Stimulated activated CD8-positive, alpha-beta memory T cell treated with anti-CD3 and anti-CD28 coated beads, Interleukin-4, amount 100 ng/mL, for 1 hour (primary cell): ENCODE measurements at places on chromosomes 7 and 10.

GRCh38 chr10:44402465-44403195 lies 17.7 kb upstream of the CXCL12 start:
- no peak for DNase-seq

DNA sequence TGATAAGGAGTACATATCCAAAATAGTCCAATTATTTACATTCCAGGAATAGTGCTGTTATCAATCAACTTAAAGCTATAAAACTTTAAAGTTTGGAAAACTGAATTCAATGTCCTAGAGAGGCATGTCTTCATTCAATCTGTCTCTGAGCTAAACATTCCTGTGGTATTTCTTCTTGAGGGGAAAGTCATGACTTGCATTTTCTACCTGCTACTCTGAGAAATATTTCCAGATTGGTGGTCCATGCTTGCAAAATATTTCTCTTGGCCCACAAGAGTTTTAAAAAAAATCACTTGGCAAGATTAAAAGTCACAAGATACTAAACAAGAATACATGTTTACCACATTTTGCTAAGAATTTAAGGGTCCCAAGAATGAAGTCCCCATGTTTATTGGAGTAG lies 63.6 kb upstream of the HGF start:
- no peak for DNase-seq

DNA sequence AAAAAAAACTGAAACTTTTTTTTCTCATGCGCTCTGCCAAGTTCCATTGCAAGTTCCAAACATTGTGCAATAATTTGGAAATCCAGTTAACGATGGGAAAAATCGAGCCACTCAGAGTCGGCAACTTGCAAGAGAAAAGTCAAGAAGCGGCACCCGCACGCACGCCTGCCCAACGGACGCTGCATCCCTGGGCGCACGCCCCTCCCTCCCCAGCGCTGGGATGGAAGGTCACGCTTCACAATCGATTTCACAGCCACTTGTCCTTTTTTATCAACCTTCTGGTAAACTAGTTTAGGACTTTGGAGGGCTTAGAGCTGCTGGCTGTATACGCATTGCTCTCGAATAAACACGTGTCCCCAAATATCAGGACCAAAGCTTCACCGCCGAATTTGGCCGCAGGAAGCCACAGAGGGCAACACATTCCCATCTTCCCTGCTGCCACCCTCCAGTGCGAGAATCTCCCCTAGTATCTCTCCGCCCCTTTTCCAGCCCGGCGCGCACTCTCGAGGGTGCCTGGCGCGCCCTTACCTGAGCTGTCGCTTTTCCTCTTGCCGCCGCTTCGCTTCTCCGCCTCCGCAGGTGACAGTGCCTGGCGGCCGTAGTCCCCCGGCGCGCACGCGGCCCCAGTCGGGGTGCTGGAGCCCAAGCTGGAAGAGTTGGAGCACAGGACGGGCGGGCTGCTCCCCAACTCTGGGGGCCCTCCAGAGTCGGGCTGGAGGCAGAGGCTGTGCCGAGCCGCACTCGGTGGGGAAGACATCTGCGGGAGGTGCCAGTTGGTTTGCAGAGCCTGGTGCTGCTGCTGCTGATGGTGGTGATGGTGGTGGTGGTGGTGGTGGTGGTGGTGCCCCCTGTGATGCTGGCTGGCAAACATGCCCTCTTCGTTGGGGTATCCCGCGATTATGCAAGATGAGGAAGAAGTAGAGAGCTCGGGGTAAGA lies 857 bp downstream of the MEOX2 start:
- DNase-seq = no peak

- DNase-seq = no peak
Measured at GRCh38 chr10:62264126-62264525, 4.5 kb downstream of the RTKN2 start.

DNA sequence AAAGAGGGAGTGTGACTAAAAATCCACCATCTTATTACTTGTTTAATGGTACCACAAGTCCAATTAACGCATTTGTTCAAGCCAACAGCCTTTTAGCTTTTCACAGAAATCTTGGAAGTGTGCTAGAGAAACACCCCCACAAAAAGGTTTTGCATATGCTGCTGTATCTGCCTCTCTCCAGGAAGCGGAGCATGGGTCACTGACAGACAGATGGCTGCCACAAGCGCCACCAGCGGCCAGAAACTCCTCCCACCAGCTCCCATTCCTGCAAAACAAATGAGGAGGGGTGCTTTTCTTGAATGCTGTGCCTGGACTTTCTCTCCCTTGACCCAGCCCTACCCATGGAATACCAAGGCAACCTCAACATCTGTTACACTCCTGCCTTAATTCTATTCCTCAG lies 176.3 kb upstream of the LRGUK start:
- no peak for DNase-seq
